Smooth muscle cell of trachea (primary cell): ENCODE measurements at places on chromosomes 3 and 15. TPM values are rescaled to one million over a fixed set of nuclear protein-coding genes. Genes with fewer than 3 reads are reported as not detected.

Gene CPB1
- total RNA-seq, result not detected in 2 replicates

Gene EXD1
- under 0.01 TPM in 1 of 2 replicates, not detected in the other for total RNA-seq

Gene ZBTB20
- total RNA-seq, result 14.9 and 28.8 TPM in 2 replicates

Gene OR5K4
- not detected in 2 replicates for total RNA-seq

Gene SLC6A11
- not detected in 2 replicates for total RNA-seq

Gene GYG1
- 47.6 and 50.3 TPM in 2 replicates for total RNA-seq

Gene CCK
- total RNA-seq, result 15.3 and 34.1 TPM in 2 replicates

Gene STARD9
- total RNA-seq, result 13.1 and 13.7 TPM in 2 replicates

Gene STRA6
- total RNA-seq, result 0.29 and 0.83 TPM in 2 replicates

Gene RETNLB
- not detected in 2 replicates for total RNA-seq

Gene ADPRH
- total RNA-seq, result 3.6 and 4.3 TPM in 2 replicates

Gene ZNF860
- total RNA-seq, result 0.17 and 1.0 TPM in 2 replicates

Gene SMARCC1
- total RNA-seq, result 24.0 and 31.9 TPM in 2 replicates

Gene CFAP161
- total RNA-seq, result 0.66 TPM in 1 of 2 replicates, not detected in the other

Gene TMEM43
- total RNA-seq, result 103 and 131 TPM in 2 replicates

Gene TMEM158
- total RNA-seq, result 46.0 and 82.2 TPM in 2 replicates

Gene SAMMSON
- total RNA-seq, result not detected in 2 replicates

Gene MUC20
- total RNA-seq, result under 0.01 and 0.50 TPM in 2 replicates

Gene FGD5
- total RNA-seq, result 1.7 and 1.8 TPM in 2 replicates

Gene PPIP5K1
- 21.1 and 25.8 TPM in 2 replicates for total RNA-seq

Gene ACOX2
- total RNA-seq, result 26.5 and 27.1 TPM in 2 replicates

Gene SEMA6D
- total RNA-seq, result 6.6 and 11.5 TPM in 2 replicates

Gene TRPM1
- not detected in 2 replicates for total RNA-seq

Gene CLRN1
- not detected in 2 replicates for total RNA-seq

Gene PTPN9
- 22.4 and 24.0 TPM in 2 replicates for total RNA-seq

Gene CYP8B1
- total RNA-seq, result not detected in 2 replicates
